Anterior cingulate cortex (tissue), 58 donors: ENCODE measurements at places on chromosomes 4 and X.

GRCh38 chr4:44670506-44671199 lies 7.6 kb upstream of the GUF1 start:
- DNase-seq: no peak

- no peak for DNase-seq
Measured at GRCh38 chr4:3253808-3254207, 4.8 kb downstream of the MSANTD1 start.

- no peak for DNase-seq
Measured at GRCh38 chrX:21989384-21989783, 42.7 kb upstream of the PHEX start.

DNA sequence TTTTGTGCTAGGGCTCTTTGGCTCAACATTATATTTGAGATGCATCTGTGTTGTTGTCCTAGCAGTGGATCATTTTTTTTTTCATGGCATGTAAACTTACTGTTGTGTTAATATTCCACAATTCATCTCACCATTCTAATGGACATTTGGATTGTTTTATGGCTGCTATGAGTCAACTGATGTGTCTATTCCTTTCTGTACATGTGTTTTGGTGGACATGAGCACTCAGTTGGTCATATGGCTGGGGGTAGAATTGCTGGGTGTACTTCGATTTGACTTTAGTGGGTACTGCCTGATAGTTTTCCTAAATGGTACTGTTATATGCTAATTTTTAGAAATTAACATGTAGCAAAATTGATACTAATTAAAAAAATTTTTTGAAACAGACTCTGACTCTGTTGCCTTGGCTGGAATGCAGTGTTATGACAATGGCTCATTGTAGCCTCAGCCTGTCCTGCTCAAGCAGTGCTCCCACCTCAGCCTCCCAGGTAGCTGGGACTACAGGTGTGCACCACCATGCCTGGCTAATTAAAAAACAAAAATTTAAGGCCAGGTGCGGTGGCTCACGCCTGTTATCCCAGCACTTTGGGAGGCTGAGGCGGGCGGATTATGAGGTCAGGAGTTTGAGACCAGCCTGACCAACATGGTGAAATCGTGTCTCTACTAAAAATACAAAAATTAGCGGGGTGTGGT lies 9.0 kb downstream of the FAM193A start:
- no peak for DNase-seq

DNA sequence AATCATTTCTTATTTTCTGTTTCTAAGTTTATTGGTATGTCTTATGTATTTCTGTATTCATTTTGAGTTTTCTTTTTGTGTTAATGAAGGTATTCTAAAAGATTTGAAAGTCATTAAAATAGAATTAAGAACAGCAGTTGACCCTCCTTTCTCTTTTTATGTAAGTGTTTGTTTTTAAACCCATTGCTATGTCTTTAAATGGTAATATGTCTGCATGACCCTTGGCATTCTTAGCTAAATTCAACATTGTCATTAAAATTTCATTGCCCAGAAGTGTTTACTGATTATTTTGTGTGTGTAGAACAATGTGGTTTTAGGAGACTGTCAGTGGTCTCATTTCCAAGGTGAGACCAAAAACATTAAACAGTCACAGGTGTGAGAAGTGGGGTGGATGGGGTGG lies 197.8 kb downstream of the PCDH7 start:
- no peak for DNase-seq

DNA sequence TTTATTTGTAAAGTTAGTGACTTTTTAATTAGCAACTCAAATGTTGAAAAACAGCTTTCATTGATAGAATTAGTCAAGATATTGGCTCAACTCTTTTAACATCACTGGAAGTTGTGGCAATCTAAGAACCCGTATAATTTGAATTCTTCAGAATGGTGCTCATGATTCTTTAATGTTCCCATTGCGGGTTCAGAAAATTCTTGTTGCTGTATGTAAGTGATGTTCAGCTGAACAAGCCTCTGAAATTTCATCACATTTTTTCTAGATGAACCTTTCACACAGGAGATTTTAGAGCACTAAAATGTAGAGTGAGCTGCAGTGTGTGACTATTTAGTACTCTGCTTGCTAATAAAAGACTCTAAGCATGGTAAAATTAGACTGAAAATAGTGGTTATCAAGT lies 1317.7 kb downstream of the FSTL5 start:
- DNase-seq: no peak

GRCh38 chrX:12891171-12891570 lies 15.2 kb upstream of the TLR8 start:
- no peak for DNase-seq

- DNase-seq: no peak
Measured at GRCh38 chrX:18871970-18872369, 111.9 kb downstream of the PHKA2 start.

DNA sequence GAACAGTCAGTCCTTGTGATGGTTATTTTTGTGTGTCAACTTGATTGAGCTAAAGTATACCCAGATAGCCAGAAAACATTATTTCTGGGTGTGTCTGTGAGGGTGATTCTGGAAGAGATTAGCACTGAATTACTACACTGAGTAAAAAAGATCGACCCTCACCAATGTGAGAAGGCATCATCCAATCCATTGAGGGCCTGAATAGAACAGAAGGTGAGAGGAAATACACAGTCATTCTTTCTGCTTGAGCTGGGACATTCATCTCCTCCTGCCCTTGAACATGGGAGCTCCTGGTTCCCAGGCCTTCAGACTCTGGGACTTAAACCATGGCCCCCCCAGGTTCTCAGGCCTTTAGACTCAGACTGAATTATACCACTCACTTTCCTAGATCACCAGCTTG lies 22.3 kb downstream of the INPP4B start:
- DNase-seq: no peak

- DNase-seq: no peak
Measured at GRCh38 chrX:43000121-43000520, 222.2 kb upstream of the PPP1R2C start.

- DNase-seq: no peak
Measured at GRCh38 chrX:78548012-78548411, 111.1 kb downstream of the RTL3 start.
